Right atrium auricular region (tissue), 2 donors: ENCODE measurements at places on chromosomes 2 and 18. TPM values are rescaled to one million over a fixed set of nuclear protein-coding genes. Genes with fewer than 3 reads are reported as not detected.

GRCh38 chr2:120845277-120845676, 109.6 kb downstream of the GLI2 start:
- DNase-seq = peak; percentile 81

GRCh38 chr18:22108674-22109073, 60.7 kb upstream of the GATA6 start:
- no peak for DNase-seq

DNA sequence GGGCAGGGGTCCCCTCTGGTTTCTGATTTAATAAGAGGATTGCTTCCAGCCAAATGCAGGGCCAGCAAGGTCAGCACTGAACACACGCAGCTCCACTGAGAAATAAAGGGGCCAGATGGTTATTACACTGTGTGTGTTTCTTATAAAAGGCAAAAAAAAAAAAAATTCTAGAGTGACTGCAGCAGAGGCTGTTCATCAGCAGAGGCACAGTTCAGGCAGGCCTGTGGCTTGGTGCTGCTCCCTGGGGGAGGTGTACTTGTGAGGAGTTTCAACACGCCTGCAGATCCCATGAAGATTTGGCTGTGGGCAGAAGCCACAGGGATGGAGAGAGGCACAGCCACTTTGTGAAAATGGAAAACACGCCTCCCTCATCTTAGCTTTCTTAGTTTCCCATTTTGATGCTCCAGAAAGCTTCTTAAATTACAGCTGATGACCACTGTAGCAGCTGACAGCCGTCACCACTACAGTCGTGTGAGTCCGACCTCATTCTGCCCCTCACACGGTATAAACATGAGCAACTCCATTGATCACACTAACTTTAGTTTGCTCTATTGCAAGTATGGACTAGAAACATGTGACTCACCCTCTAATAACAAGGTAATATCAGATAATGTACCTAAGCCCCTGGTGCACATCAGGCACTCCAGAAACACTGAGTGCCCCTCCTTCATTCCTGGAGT, 726.5 kb upstream of the RAB6C start:
- no peak for DNase-seq

GRCh38 chr2:38512211-38512610, 90.5 kb downstream of the HNRNPLL start:
- DNase-seq = no peak

DNA sequence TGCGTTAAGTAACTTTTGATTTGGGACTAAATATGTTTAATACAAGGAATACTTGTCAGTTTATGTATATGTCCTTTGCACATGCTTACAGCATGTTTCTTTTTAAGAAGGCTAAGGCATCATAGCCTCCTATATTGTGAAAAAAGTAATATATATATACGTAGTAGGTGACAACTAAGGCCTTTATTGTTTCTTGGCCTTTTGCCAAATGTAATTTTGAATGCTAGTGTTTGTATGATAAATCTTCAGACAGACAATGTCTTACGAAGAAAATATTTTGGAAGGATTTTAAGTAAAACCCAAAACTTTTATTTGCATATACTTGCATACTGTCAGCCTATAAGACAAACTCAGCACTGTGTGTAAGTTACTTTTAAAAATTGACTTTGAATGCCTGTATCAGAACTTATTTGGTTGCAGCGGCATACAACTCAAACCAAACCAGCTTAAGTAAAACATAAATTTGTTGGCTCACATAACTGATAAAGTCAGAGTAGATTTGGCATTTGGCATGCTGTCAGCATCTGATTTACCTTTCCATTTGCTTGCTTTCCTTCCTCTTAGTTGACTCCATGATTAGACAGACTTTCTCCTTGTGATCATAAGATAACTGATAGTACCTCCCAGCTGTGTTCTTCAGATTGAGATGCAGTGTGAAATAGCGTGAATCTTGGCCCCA, 24.4 kb downstream of the UBE2E3 start:
- no peak for DNase-seq

- DNase-seq = no peak
Observed at GRCh38 chr2:72136933-72137497, 10.6 kb downstream of the CYP26B1 start.

DNA sequence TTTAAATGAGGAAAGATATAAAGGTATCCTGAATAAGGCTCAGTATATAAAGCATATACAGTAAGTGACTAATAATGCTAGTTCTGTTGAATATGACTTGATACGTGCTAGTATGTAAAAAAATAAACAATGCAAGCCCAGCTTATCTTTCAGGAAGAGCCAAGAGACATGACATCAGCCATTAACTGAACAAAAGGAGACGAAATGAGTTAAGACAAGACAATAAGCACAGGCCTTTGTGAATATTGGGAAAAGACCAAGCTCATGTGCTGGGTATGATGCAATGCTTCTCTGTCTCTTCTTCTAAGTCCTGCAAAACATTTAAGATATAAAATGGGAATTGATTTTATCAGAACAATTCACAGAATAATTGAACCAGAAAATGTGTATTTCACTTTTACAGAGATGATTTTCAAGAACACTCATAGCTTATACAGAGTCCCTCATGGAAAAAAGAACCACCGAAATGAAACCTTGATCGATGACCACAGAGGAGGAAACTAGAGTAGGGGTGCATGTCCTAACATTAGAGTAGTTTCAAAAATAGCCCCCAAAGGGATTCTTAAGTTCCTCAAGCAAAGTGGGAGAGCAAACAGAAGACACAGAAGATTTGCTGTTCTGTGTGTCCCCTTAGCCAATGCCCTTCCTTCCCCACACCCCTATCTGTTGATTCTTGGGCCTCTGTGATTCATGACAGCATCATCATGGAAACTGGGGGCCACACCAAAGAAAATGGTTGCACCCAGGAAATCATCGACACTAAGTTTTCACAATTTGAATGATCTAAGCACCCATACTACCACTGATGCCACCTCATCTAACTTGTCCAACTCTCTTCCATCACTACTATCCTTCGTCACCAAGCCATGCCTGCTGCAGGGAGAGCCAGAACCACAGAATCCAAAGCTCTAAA, 68.0 kb upstream of the CRIM1 start:
- no peak for DNase-seq

DNA sequence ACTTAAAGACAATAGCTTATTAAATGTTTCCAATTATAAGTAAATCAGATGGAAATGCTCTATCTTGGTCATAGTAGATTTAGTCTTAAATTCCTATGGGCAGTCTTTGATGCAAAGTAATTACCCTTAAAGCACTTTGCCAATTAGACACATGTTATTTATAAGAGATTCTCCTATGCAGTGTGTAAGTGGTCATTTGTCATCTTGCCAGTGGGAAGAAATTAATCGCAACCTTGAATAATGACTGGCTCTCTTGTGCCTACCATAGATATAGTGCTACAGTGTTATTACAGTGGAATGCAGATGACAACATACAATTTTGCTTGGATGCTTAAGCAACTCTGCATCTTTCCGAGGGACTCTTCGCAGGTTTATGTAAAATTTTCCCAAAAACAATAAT, 311.0 kb upstream of the THUMPD2 start:
- no peak for DNase-seq

DNA sequence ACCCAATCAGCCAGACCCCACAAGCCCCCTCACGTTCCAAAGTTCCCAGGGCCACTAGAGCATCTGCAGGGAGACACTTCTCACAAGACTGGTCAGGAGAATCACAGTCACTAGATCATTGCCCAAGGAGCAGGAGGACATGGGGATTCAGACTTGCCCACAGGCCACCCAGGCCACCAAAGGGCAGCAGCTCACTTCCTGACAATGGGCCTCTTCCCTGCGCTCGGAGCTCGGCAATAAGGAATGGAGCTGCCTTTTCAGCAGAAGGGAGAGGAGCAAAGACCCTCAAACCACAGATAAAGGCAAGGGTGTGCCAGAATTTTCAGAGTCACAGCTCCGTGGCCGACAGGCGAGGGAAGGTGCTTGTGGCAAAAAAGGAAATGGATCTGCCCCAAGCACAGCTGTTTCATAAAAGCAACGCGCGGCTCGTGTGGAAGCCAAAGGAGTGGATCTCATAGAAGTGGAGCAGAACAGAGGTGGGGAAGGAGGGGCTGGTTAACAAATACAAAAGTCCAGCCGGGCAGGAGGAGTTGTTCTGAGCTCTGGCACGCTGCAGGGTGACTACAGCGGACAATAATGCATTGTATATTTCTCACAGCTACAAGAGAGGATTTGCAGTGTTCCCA, 72.1 kb downstream of the EDAR start:
- peak; percentile 55 for DNase-seq

DNA sequence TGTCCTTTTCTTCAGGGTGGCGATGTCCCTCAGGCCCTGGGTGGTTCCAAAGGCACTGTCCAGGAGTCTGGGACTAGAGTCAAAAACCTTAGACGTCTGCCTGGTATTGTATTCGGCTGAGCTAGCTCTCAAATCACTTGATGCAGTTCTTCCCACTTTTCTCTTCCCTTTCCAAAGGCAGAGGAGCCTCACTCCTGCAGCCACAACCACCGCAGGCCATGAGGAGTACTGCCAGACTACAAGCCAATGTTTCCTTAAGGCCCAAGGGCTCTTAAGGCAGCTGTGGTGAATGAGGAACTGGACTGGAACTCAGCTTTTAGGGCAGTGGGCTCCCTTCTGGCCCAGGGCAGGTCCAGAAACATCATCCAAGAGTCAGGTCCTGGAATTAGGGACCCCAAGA, 360.7 kb downstream of the SPAG16 start:
- no peak for DNase-seq

DNA sequence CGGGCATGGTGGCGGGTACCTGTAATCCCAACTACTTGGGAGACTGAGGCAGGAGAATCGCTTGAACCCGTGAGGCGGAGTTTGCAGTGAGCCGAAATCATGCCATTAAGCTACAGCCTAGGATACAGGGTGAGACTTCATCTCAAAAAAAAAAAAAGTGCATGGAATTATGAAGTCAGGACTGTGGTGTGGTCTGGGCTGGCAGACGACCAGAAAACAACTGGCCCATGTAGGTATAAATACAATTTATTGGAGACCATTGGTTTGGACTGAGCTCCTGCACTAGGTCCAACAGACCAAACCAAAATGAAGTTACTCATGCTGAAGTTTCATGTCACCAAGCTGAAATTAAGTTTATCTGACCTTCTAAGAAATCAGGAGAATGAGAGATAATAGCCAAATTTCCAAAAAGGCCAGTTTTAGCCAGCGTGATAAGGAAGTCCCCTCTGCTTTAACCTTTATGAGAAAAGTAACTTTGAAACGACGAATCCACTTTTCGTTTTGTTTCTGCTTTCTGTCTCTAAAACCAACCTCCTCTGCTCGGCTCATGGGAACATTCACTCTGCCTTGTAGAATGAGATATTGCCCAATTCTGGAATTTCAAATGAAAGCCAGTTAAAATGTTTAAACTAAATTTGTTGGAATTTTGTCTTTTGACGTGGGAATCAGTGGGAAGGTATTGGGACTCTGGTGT, 17.7 kb upstream of the RAB10 start:
- DNase-seq = no peak

DNA sequence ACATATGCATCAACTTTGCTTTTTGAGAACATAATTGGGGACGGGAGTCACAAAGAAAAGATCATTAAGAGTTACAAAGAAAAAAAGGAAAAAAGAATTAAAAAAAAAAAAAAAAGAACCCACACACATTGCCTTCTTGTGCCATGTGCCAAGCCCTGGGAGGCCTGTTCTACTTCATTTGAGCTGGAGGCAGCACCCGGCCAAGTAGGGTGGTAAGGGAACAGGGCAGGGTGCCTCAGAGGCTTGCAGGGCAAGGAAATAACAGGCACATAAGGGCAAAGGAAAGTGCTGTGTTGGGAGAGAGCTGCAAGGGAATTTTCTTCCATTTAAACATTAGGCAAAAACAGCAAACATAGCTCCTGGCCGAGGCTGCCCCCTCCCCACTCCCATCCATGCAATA, 418.0 kb downstream of the TMEM182 start:
- DNase-seq = no peak

DNA sequence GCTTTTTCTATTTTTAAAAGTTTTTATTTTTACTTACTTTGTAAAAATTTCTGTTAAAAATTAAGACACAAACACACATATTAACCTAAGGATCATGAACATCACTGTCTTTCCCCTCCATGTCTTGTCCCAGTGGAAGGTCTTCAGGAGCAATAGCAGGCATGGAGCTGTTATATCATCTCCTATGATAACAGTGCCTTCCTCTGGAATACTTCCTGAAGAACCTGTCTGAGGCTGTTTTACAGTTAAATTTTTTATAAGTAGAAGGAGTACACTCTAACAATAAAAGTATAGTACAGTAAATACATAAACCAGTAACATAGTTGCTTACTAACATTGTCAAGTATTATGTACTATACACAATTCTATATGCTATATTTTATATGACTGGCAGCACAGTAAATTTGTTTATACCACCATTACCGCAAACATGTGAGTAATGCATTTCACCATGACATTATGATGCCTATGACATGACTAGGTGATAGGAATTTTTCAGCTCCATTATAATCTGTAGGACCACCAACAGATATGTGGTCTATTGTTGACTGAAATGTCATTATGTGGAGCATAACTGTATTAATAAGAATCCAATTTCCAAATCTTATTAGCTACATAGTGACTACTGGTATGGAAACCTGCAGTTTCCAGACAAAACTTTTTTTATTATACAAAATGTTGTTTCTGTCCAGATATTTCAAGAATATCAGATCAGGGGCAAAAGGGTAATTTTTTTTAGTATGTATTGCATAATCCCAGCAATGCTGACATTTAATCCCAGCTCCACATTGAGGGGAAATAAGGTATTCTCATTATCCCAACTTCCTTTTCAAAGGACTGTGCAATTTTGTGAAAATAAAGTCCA, 337.2 kb upstream of the SLC39A10 start:
- DNase-seq = no peak

DNA sequence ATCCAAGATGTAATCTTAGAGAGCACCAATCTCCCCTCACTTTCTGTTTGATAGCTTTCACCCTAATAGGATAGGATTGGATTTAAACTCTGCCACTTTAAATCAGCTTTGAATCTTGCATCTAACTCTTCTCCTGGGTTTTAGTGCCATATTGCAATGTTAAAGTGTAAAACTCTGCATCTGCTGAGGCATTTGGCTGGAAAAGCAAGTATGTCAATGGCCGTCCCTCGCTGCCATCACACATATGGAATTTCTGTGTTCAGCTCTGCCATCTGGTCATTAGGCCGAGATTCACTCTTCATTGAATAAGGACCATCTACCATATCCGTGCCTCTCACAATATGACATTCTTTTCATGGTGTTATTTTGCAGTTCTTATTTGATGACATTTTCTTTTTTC, 728.1 kb upstream of the PIK3C3 start:
- no peak for DNase-seq

GRCh38 chr18:6004683-6005082, 109.4 kb upstream of the TMEM200C start:
- DNase-seq = no peak

GRCh38 chr2:141906678-141907077, 224.1 kb downstream of the LRP1B start:
- DNase-seq = no peak

- no peak for DNase-seq
Observed at GRCh38 chr2:190235551-190236075, 84.0 kb downstream of the HIBCH start.

- peak; percentile 50 for DNase-seq
Observed at GRCh38 chr2:84899304-84900204, 5.9 kb upstream of the TMSB10 start.

Gene GALNT5
- total RNA-seq = 0.20 TPM

Gene PLA2R1
- 3.3 TPM for total RNA-seq

Gene EN1
- not detected for total RNA-seq

Gene NMUR1
- total RNA-seq = 0.93 TPM

Gene GNLY
- 1.4 TPM for total RNA-seq

Gene PPP1R1C
- 5.4 TPM for total RNA-seq

Gene CD207
- not detected for total RNA-seq

Gene KATNAL2
- 3.7 TPM for total RNA-seq

Gene KLHL41
- total RNA-seq = 44.0 TPM
